T-helper 2 cell (primary cell): ENCODE measurements at places on chromosomes 6 and 20.

DNA sequence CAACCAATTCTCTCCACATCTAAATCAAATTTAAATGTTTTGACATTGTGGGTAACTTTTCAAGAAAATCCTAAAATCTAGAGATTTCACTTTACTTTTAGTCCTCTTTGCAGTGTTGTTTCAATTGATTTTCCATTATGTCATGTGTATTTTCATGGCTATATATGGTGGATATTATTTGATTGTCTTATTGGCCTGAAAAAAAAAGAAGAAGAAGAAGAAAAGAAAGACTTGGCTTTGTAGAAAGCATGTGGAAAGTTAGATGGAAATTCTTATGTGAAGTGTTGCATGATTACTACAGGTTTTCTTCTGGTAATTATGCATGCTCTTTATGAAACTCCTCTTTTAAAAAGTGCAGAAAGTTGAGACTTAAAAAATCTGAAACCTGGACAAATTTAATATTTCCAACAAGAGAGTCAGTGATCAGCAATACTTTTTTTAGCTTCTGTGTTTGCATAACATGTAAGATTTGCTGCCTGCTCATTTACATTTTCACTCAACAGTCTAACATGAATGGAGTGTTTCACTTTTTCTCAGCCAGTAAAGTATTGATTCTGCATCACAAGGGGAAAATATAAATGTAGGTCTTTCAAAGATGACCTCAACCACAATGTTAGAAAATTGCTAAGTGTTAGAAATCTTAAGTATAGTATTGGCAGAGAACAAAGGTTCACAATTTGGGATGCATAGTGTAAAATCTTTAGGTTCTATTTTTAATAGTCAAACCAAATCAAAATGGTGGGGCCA is 438.7 kb downstream of the BCKDHB start:
- no peak for DNase-seq

DNA sequence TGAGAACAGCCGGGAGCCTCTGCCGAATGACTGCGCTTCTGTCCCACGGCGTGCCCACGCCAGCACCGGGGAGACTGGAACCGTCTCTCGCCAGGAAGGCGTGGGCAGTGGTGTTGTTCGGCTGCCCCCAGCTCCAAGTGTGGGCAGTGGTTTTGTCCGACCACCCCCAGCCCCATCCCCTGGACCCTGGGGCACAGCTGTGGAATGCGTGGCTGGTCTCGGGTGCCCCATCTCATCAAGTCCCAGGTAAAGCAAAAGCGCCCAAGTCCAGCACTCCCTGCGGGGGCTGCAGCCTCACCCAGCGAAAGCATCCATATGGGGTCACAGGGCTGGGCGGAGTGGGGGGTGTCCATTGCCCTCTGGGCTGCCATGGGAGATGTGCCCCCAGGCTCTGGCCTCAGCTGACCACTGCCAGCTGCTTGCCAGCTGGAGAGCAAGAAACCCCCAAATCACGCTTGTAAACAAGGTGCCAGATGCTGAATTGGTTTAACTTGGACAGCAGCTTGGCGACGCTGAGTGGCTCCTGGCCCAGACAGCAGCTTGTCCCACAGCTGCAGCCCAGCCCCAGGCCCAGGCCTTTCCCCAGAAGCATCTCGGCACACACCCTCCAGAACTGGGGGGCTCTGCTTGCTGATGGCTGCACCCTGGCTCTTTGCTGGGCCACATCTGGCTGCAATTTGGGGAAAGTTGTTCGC is 4.5 kb downstream of the CABLES2 start:
- DNase-seq: no peak

- no peak for DNase-seq
Measured at GRCh38 chr20:19815553-19815991, 57.5 kb downstream of the RIN2 start.

DNA sequence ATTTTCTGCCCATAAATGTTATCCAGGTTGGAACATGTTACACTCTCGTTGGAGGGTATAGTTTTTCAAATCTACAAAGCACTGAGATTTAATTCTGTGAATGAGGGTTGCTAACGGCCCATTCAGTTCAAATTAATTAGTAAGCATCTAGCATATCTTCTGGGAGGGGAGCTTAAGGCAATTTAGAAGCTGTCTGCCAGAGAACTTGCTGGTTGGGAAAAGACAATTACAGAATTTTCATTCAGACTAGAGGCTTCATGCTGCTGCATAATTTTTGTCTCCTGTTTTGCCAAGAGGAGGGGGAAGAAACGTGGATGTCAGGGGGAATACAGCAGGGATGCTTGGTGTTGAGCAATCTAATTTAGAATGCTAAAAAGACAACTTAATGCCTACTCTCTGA is 268.3 kb upstream of the FAM83B start:
- no peak for DNase-seq

DNA sequence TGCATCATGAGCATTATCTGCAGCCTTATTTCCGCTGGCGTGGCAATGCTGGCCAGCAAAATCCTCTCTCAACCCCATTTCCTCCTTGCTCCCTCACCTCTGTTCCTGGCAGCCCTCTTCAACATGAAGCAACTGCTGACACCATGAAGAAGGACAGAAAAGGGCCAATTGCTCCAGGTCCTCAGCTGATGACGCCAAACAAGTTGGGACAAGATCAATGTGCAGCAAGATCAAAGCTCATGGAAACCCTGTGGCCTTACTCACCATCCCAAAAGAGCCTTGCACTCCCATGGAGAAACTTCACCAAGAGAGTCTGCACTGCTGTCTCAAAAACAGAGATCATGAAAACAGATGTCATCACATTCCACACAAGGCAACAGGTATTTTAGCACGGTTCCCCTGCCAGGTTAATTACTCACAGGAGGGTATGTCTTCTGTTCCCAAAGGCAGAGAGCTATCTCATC is 7.4 kb downstream of the GFOD1 start:
- no peak for DNase-seq

- no peak for DNase-seq
Measured at GRCh38 chr6:121441477-121441876, 6.0 kb downstream of the GJA1 start.

- DNase-seq: no peak
Measured at GRCh38 chr6:162184465-162184864, 543.1 kb downstream of the PRKN start.

GRCh38 chr6:4780360-4780812 is 4.2 kb downstream of the CDYL start:
- DNase-seq: no peak

DNA sequence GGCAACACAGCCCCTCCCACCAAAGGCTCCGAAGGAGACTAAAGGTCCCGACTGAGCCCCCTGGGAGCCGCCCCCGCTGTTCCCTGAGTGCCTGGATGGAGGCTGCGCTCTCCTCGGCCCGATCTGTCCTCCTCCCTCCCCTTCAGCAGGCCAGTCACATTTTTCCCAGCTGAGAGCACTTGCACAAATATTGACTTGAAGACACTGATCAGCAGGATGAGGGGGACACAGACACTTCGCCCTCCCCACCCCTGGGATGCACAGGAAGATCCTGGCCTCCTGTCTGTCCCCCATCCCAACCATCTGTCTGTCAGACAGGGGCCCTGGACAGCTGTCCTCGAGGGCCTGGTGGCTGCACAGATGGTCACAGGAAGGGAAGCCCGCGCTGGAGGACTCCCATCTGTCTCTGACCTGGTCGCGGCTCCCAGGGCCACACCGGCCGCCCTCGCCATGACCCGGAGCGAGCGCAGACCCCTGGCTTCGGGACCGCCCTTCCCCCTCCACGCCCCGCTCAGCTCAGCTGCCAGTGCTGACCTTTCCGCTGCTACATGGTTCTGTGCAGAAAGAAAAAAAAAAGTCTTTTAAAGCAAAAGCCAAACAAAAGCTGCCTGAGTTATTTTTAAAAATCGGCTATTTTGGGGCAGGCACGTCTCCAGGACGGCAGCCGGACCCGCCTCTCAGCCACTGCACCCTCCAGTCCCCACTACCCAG is 11.1 kb downstream of the LAMA5 start:
- no peak for DNase-seq

DNA sequence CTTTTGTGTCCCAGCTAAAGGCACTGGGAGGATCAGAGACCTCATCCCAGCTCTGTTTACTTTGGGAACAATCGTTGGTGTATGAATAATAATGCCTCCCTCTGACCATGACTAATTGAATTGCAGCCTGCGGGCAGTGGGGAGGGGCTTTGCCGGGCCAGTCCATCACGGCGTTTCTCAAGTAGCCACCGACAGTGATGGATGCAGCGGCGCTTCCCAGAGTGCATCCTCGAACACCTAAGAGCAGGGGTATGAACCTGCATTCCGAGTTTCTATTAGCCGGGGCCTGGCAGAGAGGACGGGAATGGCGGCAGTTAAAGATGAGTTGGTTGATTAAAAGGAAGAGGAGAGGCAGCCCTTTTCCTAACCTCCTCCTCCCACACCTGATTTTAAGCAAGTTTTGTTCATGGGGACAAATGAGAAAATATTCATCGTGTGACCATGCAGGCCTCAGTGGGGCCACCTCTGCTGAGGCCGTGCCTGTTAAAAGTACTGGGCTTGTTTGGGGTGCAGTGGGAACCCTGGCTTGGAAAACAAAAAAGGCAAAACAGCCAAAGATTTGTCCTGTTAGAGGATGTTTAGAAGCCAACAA is 154.1 kb downstream of the FOXA2 start:
- no peak for DNase-seq

GRCh38 chr20:41373931-41374920 is 7.6 kb upstream of the EMILIN3 start:
- DNase-seq: no peak

DNA sequence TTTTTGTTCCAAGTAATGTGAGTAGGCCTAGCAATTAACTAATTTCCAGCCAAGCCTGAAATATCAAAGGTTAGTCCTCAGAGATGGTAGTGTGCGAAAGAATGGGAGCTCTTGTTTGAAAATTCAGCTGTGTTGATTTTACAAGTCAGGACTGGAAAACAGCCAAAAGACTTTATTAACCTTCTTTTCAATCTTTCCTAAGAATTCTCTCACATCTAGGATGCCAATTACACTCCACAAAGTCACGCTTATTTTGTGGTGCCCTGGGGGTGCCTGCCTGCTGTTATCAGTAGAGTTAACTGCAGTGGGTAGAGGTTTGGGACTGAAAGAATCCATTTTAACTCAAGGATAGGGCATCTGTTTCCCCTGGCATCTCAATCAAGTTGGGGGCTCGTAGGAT is 30.7 kb upstream of the MAP3K4 start:
- no peak for DNase-seq

GRCh38 chr20:38658879-38659596 is 57.4 kb downstream of the ARHGAP40 start:
- no peak for DNase-seq

- DNase-seq: no peak
Measured at GRCh38 chr6:151263967-151264366, 24.2 kb downstream of the AKAP12 start.

GRCh38 chr20:18831830-18832499 is 18.4 kb downstream of the SCP2D1 start:
- no peak for DNase-seq

DNA sequence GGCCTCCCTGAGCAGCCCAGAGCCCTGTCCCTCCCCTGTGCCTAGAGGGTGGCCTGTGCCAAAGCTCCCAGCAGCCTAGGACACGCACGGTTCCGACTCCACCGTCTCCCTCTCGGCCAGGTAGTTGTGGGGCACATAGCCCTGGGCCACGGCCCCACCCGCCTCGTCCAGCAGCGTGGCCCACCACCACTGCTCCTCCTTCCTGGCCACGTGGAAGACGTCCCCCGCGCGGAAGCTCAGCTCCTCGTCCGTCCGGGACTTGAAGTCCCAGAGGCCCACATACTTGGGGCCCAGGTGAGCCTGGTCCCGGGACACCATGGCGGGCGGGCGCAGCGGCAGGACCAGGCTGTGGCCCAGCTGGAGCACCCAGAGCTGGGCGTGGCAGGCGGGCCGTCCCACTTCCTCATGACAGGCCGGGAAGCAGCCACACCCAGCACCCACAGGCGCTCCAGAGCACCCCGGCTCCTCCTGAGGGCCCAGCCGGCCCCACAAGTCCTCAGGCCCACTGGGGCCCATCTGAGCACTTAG is at the start of gene PTK6:
Gene PTK6 (minus strand): TSS at position 380 of the 528 bp plus-strand sequence. CDS start 62 bp downstream, at position 318.
- DNase-seq: peak; percentile 6

GRCh38 chr6:110551088-110551487 is 74.7 kb upstream of the SLC22A16 start:
- DNase-seq: no peak

DNA sequence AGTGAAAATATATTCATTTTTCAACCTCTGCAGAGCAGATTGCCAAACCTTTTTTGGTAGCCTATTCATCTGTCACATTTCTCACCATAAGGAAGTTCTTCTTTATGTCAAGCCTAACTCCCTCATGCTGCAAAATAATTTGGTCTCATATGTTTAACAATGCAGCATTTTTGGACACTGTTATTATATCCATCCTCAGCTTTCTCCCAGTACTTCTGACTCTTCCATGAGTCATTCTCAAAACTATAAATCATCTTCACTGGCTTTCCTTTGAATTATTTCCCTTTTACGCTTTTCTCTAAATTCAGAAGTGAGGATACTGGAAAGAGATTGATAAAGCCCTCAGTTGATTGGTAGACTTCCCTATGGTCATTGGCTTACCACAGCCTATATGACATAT is 192.2 kb downstream of the TPBG start:
- no peak for DNase-seq

GRCh38 chr6:169991031-169991390 is 239.6 kb downstream of the ERMARD start:
- no peak for DNase-seq

GRCh38 chr20:46349742-46350056 is 41.4 kb upstream of the CDH22 start:
- no peak for DNase-seq

DNA sequence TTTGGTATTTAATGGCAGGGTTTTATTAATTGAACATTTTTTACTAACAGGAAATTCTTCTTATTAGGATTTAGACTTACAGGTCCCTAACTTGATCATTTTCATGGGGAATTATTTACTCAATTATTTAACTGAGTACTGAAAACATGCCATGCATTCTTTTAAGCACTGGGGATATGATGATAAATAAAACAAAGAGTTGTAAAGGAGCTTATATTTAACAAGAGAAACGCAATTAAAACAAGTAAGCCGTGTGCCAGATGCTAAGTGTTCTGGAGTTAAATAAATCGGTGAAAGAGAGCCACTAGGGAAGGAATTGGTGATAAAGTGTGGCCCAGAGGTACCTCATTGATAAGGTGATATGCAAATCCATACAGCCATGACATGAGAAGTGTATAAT is 214.2 kb upstream of the HTR1E start:
- no peak for DNase-seq

DNA sequence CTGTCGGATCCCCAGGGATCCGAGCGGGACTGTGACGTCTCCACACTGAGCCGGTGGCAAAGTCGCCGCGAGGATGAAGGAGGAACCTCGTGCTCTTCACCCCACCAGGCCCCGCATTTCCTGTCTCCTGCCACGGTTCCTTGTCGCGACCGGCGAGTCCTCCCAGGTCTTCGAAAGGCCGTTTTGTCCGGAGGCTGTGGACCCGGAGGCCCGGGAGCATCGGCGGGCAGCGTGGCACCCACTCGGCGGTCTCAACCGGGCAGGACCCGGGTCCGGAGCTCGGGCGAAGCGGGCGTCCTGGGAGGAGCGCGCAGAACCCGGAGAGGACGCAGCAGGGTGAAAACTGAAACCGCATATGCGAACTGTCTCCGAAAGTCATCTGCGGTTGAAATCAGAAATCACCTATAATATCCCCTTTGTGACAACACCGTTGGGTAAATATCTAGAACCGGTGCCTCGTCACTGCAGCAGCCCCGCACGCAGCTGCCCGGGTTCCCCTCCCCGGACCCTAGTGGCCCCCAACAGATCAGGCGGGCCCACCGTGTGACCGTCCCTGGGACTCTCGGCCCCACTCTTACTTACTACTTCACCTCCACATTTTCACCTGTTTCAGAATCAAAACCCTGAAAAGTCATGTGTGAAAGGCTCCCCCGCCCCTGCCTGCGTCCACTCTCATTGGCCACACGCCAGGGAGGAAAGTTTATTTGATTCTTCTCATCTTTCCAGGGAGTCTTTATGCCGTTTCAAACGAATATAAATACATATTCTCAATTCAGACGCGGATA is 3.1 kb upstream of the ULBP2 start:
- DNase-seq: peak; percentile 41
